Left renal cortex interstitium (tissue), 4 donors: ENCODE measurements at places on chromosomes 13 and 19.

DNA sequence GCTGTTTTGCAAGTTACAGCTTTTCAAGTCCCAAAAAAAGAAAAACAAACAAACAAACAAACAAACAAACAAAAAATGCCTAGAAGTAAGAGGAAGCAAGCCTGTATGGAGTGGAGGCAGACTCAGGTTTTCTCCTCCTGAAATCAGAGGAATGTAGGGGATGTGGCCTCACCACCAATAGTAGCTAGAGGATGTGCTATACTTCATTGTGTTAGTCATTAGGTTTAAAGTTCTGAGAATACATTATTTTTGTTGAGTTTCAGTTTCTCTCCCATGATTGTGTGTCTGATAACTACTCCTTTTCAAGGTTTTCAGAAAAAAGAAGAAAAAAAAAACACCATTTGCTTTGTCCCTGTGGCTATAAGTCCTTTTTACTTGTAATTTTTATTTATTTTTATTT, 524.5 kb downstream of the GPC6 start:
- DNase-seq, result no peak

GRCh38 chr13:50153876-50154275, 138.6 kb downstream of the KCNRG start:
- no peak for DNase-seq

- peak; percentile 13 for DNase-seq
Observed at GRCh38 chr13:21674490-21675009, 3.7 kb downstream of the FGF9 start.

DNA sequence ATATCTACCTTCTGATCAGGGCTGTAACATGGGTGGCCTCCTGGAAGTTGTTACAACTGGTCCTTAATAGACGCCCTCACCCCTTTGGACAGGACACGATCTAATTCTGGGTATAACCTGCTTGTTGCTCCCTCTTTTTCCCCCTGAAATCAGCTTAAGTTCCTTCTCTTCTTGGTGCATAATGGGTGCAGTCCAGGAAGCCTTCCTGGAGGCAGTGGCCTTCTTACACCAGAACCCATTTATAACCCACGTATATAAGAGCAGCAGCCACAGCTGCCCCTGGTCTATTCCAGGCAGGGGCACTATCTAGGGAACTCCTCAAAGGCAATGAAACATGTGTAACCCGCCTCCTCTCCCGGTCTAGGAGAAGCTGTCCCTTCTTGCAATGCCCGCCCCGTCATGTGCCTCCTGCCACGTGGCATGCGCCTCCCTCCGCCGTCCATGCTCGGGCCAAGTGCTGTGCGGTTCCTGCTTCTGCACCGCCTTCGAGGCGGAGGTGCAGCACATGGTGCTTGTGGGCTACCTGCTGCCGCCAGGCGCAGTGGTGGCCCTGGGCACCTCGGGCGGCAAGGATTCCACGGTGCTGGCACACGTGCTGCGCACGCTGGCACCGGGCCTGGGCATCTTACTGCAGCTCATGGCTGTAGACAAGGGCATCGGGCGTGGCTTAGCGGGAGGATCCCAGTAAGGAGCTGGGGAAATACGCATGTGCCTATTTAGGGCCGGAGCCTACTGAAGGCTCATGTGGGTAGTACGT, 27.3 kb downstream of the ZNF175 start:
- no peak for DNase-seq

DNA sequence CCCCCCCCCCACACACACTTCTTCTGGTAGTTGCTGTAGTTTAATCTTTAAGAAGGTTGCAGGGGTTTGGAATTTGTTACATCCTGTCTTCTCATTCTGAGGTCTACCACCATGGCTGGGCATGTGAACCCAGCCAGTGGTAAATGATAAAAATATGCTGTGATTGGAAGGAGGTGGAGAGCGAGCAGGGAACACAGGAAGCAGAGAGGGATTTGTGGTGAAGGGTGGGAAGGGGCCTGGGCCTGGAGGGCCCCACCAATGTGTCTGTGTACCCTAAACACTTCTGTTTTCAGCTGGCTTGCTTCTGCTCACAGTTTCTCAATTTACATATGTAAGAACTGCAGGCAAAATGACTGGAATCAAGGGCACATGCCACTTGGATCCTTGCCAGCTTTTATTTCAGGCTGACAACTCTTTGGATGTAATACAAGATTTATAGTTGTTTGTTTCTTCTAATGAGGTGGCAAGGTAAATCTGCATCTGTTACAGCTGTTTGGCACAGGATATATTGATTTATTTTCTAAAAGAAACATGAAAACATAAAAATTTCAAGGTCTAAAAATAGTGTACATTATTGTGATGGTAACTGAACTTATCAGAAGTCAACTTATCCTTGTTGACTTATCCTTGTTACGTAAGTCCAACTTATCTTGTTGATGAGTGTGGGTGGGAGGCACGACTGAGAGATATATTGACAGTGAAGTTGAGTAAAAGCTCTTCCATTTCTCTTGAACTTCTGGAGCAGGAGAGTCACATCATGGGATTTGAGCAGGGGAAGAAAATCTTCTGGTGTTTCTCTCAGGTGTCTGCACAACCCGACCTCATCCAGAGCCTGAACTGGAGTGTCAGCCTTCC, 313.2 kb downstream of the SHISA2 start:
- DNase-seq, result no peak

DNA sequence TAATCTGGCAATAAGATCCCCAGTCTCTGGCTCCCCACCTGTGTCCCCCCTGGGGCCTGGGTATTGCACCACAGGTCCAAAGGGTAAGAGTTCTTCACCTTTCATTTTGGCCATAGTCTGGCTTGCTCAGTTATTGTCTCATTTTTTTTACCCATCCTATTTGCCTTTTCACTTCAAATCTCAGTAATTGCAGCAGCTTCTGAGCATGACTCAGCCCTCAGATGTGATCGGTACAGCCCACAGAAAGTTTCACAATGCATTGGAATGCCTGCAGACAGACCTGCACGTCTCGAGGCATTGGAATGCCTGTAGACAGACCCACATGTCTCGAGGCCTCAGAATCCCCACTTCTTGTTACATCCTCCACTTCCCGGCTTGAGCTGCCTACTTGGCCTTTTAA, 173.6 kb downstream of the NUFIP1 start:
- no peak for DNase-seq
